H9 (cell line): ENCODE measurements at places on chromosomes 3 and 15. TPM values are rescaled to one million over a fixed set of nuclear protein-coding genes. Genes with fewer than 3 reads are reported as not detected.

DNA sequence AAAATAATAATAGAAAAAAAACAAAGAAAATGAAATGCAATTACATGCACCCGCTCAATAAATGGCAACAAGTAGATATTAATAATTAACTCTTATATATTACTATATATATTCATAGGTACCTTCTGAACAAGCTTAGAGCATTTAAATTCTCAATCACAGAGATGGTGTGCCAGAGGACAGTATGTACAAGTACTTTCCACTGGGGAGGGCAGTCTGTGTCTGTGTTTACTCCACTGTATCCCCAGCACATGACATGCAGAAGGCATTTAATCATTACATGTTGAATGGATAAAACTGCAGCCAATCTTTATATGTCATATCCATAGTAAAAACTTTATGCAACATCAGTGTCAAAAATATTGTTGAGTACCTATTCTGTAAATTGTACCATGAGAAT is 97.8 kb downstream of the UACA start:
- H3K27me3 ChIP-seq, result no peaks in the 10 kb centered on the region
- H3K4me1 ChIP-seq, result no peaks in the 10 kb centered on the region; the same call in 1 of the 2 replicates
- no peak overlapping the region for H3K27ac ChIP-seq
- no peak overlapping the region for H3K4me3 ChIP-seq
- no peak for DNase-seq

ANKRD34C gene
- total RNA-seq, result not detected in 2 replicates

DNA sequence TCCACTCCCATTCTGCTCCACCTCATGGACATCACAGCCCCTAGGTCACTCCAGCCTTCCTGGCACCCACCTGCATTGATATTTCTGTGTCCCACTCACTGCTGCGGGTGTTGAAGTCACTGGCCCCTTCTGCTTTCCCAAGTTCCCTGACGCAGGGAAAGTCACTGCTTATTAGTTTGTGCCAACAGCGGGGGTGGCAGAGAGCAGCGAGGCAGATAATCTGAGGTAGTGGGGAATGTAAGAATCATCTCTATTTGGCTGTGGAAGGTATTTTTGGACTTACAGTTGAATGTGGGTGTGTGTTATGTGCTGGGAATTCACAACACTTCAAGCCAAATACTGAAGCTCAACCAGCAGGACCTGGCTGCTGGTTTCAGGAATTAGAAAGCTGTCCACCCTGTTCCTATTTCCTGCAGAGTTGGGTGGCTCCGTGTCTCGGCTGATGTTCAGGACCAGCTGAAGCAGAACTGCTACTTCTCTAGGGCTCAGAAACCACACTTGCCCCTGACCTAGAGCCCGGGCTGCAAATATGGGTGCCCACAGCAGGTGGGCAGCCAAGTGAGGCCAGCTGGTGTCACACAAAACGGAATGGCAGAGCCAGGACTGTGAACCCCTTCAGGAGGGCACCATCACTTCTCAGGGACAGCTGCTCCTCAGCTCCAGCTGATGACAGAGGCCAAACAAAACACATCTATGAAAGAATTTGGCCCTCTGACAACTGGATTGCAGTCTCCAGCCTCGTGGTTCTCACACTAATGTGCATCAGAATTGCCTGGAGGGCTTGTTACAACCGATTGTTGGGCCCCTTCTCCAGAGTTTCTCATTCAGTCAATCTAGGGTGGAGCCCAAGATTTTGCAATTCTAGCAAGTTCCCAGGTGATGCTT is 57.7 kb downstream of the SEMA5B start:
- H3K27ac ChIP-seq, result no peak overlapping the region
- H3K27me3 ChIP-seq, result no peaks in the 10 kb centered on the region
- peaks cover 4% of the 10 kb centered on the region; the same call in 1 of the 2 replicates for H3K4me1 ChIP-seq
- no peaks in the 10 kb centered on the region for H3K36me3 ChIP-seq
- no peak overlapping the region for H3K4me3 ChIP-seq
- DNase-seq, result no peak

UBAP1L gene
- 2.6 and 3.0 TPM in 2 replicates for total RNA-seq

GRCh38 chr3:185934767-185935464 is 2.9 kb downstream of the TRA2B start:
- H3K36me3 ChIP-seq, result peaks cover 65% of the 10 kb centered on the region
- peaks cover 10% of the 10 kb centered on the region for H3K4me1 ChIP-seq
- H3K27ac ChIP-seq, result no peak overlapping the region
- peak overlapping the region; percentile 100 for H3K4me3 ChIP-seq
- H3K27me3 ChIP-seq, result no peaks in the 10 kb centered on the region

DNA sequence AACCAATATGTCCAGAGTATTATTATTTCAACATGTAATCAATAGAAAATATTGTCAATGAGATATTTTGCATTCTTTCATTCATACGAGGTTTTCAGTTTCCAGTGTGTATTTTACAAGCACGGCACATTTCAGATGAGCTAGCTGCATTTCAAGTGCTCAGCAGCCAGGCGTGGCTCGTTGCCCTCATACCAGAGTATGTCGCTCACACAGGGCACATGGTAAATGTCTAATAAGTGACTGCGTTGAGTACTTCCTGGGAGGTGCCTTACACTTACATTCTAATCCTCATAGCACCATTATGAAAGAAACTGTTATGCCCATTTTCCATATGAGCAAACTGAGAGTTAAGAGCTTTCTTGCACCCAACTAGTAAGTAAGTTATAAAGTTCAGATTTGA is 47.4 kb downstream of the TMEM266 start:
- peaks cover 6% of the 10 kb centered on the region for H3K36me3 ChIP-seq
- no peaks in the 10 kb centered on the region for H3K27me3 ChIP-seq
- H3K4me1 ChIP-seq, result peaks cover 4% of the 10 kb centered on the region; the same call in 1 of the 2 replicates
- no peak overlapping the region for H3K27ac ChIP-seq
- no peak for DNase-seq

LIPC gene
- total RNA-seq, result not detected in 2 replicates

CCR3 gene
- not detected in 2 replicates for total RNA-seq

GRCh38 chr3:139941580-139941979 is 6.6 kb downstream of the CLSTN2 start:
- no peak for DNase-seq
- peaks cover 3% of the 10 kb centered on the region for H3K27me3 ChIP-seq
- no peak overlapping the region for H3K4me3 ChIP-seq
- no peaks in the 10 kb centered on the region for H3K36me3 ChIP-seq
- no peak overlapping the region for H3K27ac ChIP-seq

DNA sequence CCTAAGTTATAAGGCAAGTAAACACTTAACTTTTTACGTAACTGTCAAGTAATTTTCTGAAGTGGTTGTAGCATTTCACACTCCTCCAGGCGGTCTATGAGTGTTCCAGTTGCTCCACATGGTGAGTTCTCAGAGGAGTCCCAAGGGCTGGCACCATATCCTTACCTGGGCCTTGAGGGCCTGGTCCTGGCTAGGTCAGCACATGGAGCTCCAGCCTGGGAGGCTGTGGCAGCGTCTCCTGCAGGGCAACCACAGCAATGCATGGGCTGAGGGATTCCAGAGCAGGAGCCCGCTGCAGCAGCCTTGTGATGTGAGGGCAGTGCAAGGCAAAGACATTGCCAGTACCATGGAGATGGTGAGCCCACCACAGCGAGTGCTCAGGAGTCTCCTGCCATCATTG is 32.2 kb upstream of the LYZL4 start:
- peaks cover 13% of the 10 kb centered on the region for H3K4me1 ChIP-seq
- peak; percentile 70 for DNase-seq
- H3K4me3 ChIP-seq, result no peak overlapping the region
- H3K27ac ChIP-seq, result no peak overlapping the region
- H3K36me3 ChIP-seq, result no peaks in the 10 kb centered on the region
- no peaks in the 10 kb centered on the region for H3K27me3 ChIP-seq

DNA sequence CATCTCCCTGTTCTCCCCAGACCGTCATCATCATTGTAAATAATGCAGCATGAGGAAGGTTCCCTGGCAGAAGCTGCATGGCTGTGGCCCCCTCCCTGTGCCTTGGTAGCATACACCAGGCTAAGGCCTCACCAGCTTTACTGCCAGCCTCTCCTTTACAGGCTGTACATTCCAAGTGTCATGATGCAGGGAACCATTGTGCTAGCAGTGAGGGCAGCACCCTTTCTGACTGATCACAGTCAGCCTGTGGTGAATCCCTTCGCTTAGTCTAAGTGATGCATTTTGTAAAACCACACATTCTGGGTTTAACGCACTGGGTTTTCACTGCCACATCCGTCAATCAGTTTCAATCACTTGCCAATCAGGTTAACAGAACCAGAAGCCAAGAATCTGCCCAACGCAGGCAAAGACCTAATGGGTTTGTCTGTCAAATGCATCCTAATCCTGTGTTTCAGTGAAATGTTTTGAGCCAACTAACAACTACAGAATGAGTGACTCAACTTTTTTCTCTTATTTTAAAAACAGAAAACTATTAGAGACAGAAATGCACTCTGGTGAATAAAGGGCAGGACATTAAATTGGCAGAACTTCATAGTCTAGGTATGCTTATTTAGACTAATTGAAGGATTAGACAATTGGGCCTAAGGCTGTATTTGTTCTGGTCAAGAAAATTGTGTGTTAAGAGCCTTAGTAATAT is 225.9 kb upstream of the DPH6 start:
- H3K36me3 ChIP-seq, result no peaks in the 10 kb centered on the region
- no peaks in the 10 kb centered on the region for H3K27me3 ChIP-seq
- no peak overlapping the region for H3K27ac ChIP-seq

DNA sequence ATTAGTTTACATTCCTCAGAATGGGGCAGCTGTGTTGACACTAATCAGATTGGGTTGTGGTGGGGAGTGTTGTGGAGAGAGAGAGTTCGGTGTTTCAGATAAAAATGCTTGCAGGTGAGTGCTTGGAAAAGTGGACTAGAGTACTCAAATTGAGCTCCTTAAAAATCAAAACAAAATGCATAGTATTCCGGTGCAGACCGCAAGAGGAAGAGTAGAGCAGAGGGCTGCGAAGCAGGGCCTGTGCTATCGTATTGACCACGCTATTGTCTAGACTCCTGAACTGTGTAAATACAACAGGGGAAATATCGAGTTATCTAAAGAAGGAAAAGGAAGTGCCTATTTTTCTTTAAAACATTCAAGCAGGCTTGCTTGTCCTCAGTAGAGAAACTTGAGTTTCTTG is 159.5 kb downstream of the TP63 start:
- no peak overlapping the region for H3K4me3 ChIP-seq
- peaks cover 3% of the 10 kb centered on the region; the same call in 1 of the 2 replicates for H3K4me1 ChIP-seq
- DNase-seq, result no peak
- no peak overlapping the region for H3K27ac ChIP-seq
- H3K27me3 ChIP-seq, result no peaks in the 10 kb centered on the region

DNA sequence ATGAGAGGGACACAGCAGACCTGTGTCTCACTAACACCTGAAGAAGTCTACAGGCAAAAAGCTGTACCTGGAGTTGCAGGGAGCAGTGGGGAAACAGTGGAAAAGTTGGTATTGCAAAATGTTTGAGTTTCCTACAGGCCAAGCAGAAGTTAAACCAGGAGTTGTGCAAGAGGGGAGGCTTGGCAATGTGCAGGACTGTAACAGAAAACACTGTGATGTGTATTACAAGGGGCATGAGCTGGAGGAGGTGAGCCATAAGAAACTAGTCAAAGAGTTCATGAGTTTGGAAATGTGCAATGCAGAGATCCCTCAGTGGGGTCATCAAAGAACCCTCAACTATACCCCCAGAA is 47.1 kb upstream of the SERPINI2 start:
- peaks cover 3% of the 10 kb centered on the region; the same call in 2 of the 3 replicates for H3K36me3 ChIP-seq
- H3K27me3 ChIP-seq, result no peaks in the 10 kb centered on the region
- no peak for DNase-seq

DUOXA1 gene
- 1.2 and 1.3 TPM in 2 replicates for total RNA-seq

GRCh38 chr3:19792388-19792787 is 141.6 kb downstream of the EFHB start:
- no peak for DNase-seq
- H3K27ac ChIP-seq, result no peak overlapping the region
- H3K4me3 ChIP-seq, result no peak overlapping the region
- no peaks in the 10 kb centered on the region for H3K36me3 ChIP-seq

GRCh38 chr3:192931825-192932224 is 14.2 kb upstream of the MB21D2 start:
- no peaks in the 10 kb centered on the region for H3K4me1 ChIP-seq
- no peak overlapping the region for H3K27ac ChIP-seq
- no peaks in the 10 kb centered on the region for H3K36me3 ChIP-seq
- DNase-seq, result no peak
- no peak overlapping the region for H3K4me3 ChIP-seq

ALS2CL gene
- 4.9 and 5.0 TPM in 2 replicates for total RNA-seq

DNA sequence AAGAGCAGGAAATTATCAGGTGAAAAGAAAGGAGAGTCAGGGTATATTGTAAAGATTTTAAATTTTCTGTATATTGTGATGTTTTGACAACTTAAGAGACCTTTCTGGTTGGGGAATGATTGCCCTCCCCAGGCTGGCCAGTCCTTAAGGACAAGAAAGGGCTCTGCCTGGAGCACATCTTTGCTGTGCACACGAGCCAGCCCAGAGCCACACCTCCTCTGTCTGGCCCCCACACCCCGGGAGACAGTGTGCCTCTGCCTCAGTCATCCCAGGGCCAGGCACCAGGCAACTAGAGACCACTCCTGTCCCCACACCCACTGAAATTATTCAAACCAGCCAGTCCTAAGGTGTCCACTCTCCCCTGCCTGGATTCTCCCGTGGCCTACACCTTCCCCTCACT is 67.1 kb downstream of the KBTBD12 start:
- H3K27ac ChIP-seq, result no peak overlapping the region
- no peak overlapping the region for H3K4me3 ChIP-seq

- DNase-seq, result no peak
- H3K36me3 ChIP-seq, result peaks cover 25% of the 10 kb centered on the region
- H3K27me3 ChIP-seq, result no peaks in the 10 kb centered on the region
- H3K27ac ChIP-seq, result no peak overlapping the region
- no peaks in the 10 kb centered on the region for H3K4me1 ChIP-seq
Measured at GRCh38 chr15:93029836-93030429, 59.1 kb downstream of the RGMA start.

- no peaks in the 10 kb centered on the region for H3K36me3 ChIP-seq
- H3K27ac ChIP-seq, result no peak overlapping the region
- no peak overlapping the region for H3K4me3 ChIP-seq
- H3K27me3 ChIP-seq, result peaks cover 6% of the 10 kb centered on the region; the same call in 1 of the 2 replicates
- H3K4me1 ChIP-seq, result no peaks in the 10 kb centered on the region; the same call in 1 of the 2 replicates
Measured at GRCh38 chr3:69252631-69253030, 130.2 kb upstream of the LMOD3 start.

DNA sequence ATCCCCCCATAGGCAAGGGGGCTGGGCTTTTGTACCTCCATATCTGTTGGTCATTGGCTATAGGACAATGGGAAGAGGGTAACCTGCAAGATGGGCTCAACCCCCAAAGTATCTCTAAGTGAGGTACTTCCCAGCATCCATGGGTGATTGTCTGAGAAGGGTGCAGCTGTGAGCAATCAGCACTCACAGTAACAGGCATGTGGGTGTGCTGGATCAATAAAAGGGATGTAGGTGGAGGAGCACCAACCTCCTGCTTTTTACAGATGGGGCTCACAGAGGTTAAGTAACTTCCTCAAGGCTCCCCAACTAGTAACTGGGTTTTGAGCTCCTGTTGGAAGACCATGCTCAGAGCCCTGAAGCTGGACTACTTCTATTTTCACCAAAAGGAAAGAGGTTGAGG is 26.4 kb upstream of the FAM107A start:
- no peak overlapping the region for H3K4me3 ChIP-seq
- no peak overlapping the region for H3K27ac ChIP-seq
- no peak for DNase-seq
- H3K27me3 ChIP-seq, result no peaks in the 10 kb centered on the region
- H3K4me1 ChIP-seq, result no peaks in the 10 kb centered on the region
- H3K36me3 ChIP-seq, result no peaks in the 10 kb centered on the region

ZMYND10 gene
- 0.61 and 1.4 TPM in 2 replicates for total RNA-seq

- H3K27ac ChIP-seq, result no peak overlapping the region
- no peak overlapping the region for H3K4me3 ChIP-seq
- no peaks in the 10 kb centered on the region for H3K4me1 ChIP-seq
- no peak for DNase-seq
- H3K27me3 ChIP-seq, result no peaks in the 10 kb centered on the region
Measured at GRCh38 chr15:57343048-57343447, 33.3 kb upstream of the CGNL1 start.
